Tibial artery (tissue), 4 donors: ENCODE measurements at places on chromosomes 5 and 9.

DNA sequence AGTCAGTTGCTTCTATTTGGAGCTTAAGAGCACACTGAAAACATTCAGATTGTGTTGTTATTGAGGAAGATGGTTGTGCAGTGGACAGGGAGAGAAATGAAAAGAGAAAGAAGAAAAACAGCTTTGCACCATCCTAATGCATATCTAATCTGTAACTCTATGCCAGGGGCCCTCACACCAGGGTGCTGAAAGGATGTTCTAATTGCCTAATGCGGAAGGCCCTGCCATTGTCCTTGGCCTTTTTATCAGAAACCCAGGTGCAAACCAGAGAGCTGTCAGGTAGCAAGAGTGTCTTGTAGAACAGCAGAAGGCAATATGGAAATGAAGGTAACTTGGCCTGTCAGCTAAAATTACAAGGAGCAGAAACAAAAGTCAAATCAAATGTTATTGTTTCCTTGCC, 384.5 kb upstream of the PIK3R1 start:
- DNase-seq: no peak
- no peak overlapping the region for H3K4me3 ChIP-seq
- H3K4me1 ChIP-seq: no peaks in the 10 kb centered on the region
- H3K27me3 ChIP-seq: no peaks in the 10 kb centered on the region

GRCh38 chr9:129481810-129482511, 138.9 kb downstream of the C9orf50 start:
- peak overlapping the region; percentile 100 for H3K27ac ChIP-seq
- peak; percentile 79 for DNase-seq
- peak overlapping the region; percentile 63 for H3K4me3 ChIP-seq
- H3K4me1 ChIP-seq: peaks cover 56% of the 10 kb centered on the region
- H3K27me3 ChIP-seq: no peaks in the 10 kb centered on the region

- H3K4me1 ChIP-seq: no peaks in the 10 kb centered on the region
- no peak overlapping the region for H3K27ac ChIP-seq
These were observed 242.0 kb downstream of the CRB2 start for GRCh38 chr9:123597876-123598556.

GRCh38 chr9:112050544-112051475, 124.3 kb downstream of the SUSD1 start:
- H3K36me3 ChIP-seq: no peaks in the 10 kb centered on the region
- no peaks in the 10 kb centered on the region for H3K27me3 ChIP-seq
- H3K27ac ChIP-seq: no peak overlapping the region
- peak; percentile 70 for DNase-seq

DNA sequence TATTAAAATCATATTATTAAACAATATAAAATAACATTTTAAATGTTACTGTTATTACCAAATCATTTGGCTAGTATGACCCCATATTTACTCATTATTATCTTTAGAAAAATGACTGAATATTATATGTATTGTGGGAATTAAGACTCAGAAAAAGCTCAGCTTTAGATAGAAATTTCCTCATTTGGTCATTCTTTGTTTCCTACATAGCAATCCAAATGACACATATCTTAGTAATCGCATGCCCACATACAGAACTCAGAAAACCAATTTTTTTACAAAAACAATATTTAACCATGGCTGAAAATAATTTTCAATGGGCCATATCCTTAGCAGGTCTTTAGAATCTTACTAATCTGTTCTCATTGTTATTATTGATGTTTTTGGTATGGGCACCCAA, 53.8 kb upstream of the TSLP start:
- no peaks in the 10 kb centered on the region for H3K27me3 ChIP-seq
- DNase-seq: no peak
- H3K4me1 ChIP-seq: no peaks in the 10 kb centered on the region
- no peak overlapping the region for H3K4me3 ChIP-seq
- no peaks in the 10 kb centered on the region for H3K36me3 ChIP-seq

DNA sequence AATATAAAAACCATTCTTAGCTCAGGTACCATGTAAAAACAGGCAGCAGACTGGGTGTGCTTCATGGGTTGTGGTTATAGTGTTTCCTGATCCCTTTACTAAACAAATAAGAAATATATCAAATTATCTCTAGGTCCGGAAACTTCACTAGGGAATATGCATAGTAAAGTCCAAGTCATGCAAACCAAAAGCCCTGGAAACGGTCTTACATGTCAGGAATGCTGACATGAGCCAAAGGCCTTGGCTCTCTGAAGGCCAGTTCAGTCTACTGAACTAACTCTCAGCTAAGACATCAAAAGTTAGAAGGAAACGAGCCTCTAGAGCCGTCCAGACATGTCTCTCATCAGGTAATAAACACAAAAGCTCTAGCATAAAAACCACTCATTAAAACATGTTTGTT, 778.9 kb upstream of the ZNF608 start:
- no peaks in the 10 kb centered on the region for H3K36me3 ChIP-seq
- H3K27me3 ChIP-seq: no peaks in the 10 kb centered on the region
- no peak overlapping the region for H3K27ac ChIP-seq
- DNase-seq: no peak
- H3K4me1 ChIP-seq: no peaks in the 10 kb centered on the region

DNA sequence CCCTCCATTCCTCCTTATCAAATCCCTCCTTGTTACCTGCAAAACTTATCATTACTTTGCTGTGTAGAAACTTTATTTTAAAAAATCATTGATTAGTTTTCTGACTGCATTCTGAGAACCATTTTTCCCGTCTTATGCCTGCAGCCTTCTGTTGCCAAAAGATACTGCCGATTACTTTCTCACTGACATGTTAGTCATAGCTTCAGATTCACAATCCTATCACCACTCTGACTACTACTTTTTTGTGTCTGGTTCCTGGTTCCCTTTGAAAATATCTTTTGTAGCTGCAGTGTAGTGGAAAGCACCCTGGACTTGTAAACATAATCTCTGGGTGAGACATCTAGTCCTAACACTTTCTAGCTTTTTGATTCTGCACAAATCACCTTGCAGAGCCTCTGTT, 71.7 kb downstream of the NR2F1 start:
- H3K36me3 ChIP-seq: no peaks in the 10 kb centered on the region
- no peak overlapping the region for H3K27ac ChIP-seq
- H3K27me3 ChIP-seq: no peaks in the 10 kb centered on the region
- no peak for DNase-seq

DNA sequence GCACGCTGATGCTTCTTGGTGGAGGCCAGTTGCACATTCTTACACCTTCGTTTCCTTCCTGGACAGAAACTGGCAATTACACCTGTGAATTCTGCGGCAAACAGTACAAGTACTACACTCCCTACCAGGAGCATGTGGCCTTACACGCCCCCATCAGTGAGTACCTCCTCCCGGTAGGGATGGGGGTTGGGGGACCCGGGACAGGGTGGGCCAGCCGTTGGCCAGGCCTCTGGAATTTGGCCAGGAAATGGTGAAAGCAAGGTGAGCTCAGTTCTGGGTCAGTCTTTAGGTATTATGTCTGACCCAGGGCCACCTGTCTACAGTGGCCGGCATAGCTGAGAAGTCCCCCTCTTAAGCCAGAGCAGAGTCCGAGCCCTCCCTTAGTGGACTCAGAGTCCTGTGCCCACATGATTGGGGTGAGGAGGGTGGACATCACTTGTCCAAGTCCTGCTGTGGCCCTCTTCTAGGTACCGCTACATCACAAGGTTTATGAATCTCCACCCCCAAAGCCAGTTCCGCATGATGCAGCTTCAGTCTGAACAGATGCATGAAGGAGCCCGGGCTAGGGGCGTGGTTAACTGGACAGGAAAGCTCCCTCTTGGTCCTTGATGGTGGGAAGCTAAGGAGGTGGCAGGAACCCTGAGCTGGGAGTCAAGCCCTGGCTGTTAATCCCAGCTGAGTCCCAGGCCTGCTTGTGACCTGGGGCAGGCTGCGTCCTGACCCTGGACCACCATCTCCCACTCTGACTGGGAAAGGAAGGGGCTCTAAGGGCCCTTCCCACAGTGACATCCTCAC, 61.3 kb downstream of the AMBP start:
- no peak overlapping the region for H3K4me3 ChIP-seq
- H3K36me3 ChIP-seq: peaks cover 24% of the 10 kb centered on the region
- no peak for DNase-seq
- H3K27me3 ChIP-seq: no peaks in the 10 kb centered on the region
- no peak overlapping the region for H3K27ac ChIP-seq
- H3K4me1 ChIP-seq: no peaks in the 10 kb centered on the region

- H3K36me3 ChIP-seq: no peaks in the 10 kb centered on the region
- H3K4me1 ChIP-seq: no peaks in the 10 kb centered on the region
- DNase-seq: no peak
- H3K27ac ChIP-seq: no peak overlapping the region
These were observed 16.5 kb downstream of the CDK20 start for GRCh38 chr9:87957839-87958238.

DNA sequence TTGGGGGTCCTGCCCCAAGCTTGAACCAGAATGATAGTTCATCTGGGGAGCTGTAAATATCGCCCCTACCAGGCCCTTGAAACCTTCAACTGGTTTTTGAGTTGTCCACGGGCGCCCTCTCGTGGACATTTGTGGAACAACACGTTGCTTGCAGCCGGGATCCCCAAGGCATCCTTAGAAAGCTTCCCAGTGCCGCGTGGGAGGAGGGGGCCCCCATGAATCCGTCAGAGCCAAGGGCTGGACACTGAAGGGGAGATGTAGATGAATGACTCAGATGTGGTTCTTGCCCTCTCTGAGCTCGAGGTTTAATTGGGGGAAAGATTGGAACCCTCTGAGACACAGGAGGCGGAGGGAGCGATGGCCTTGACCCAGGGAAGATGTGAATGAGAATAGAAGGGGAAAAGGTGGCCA, 31.8 kb upstream of the ORM1 start:
- H3K4me1 ChIP-seq: peaks cover 9% of the 10 kb centered on the region
- H3K4me3 ChIP-seq: no peak overlapping the region
- no peaks in the 10 kb centered on the region for H3K27me3 ChIP-seq
- H3K36me3 ChIP-seq: peaks cover 10% of the 10 kb centered on the region
- H3K27ac ChIP-seq: no peak overlapping the region
- DNase-seq: peak; percentile 79

DNA sequence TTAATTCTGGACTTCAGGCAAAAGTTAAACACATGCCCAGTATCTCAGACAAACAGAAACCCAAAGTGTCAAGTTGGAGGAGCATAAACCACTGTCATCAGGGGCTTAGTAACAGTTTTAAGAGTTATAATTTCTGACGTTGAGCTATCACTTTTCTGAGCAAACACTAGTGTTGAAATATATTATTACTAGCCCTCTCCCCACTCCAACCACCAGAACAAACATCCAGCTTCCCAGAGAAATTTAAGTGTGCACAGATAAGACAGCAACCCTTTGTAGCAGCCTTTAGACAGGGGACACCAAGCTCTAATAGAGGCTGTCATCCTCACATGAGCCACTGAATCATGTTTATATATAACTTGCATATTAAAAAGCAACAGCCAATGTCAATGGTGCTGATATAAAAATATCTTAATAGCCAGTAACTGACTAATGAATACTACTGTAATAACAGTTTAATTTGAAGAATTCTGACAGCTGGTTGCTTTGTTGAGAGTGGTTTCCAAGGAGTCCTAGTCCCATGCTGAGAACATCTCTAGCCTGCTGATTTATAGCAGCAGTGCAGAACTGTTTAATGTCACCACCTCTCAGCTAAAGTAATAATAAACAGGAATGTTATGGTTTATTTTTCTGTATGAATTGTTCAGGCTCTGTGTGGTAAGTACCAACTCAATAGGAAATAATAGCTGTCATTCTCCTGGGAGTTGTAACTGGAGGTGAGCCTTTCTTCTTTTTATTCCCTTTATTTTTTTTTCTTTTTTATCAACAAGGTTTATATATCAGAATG, 528.7 kb upstream of the ZNF608 start:
- no peaks in the 10 kb centered on the region for H3K36me3 ChIP-seq
- DNase-seq: no peak
- H3K4me3 ChIP-seq: no peak overlapping the region
- H3K27ac ChIP-seq: no peak overlapping the region
- H3K27me3 ChIP-seq: no peaks in the 10 kb centered on the region
- H3K4me1 ChIP-seq: no peaks in the 10 kb centered on the region

- H3K27me3 ChIP-seq: no peaks in the 10 kb centered on the region
- H3K36me3 ChIP-seq: no peaks in the 10 kb centered on the region
- peaks cover 10% of the 10 kb centered on the region for H3K4me1 ChIP-seq
- peak overlapping the region; percentile 81 for H3K27ac ChIP-seq
- H3K4me3 ChIP-seq: peak overlapping the region; percentile 87
These were observed 623 bp upstream of the TRIM36 start for GRCh38 chr5:115170134-115170928.

- no peak overlapping the region for H3K27ac ChIP-seq
- H3K4me1 ChIP-seq: no peaks in the 10 kb centered on the region
- no peaks in the 10 kb centered on the region for H3K36me3 ChIP-seq
- H3K27me3 ChIP-seq: peaks cover 33% of the 10 kb centered on the region
- DNase-seq: no peak
- no peak overlapping the region for H3K4me3 ChIP-seq
These were observed 20.8 kb downstream of the OBP2B start for GRCh38 chr9:133188006-133188842.

- H3K36me3 ChIP-seq: no peaks in the 10 kb centered on the region
- no peak overlapping the region for H3K4me3 ChIP-seq
- DNase-seq: no peak
- H3K4me1 ChIP-seq: no peaks in the 10 kb centered on the region
These were observed 35.5 kb downstream of the PLGRKT start for GRCh38 chr9:5402217-5402616.

- DNase-seq: no peak
- H3K4me3 ChIP-seq: no peak overlapping the region
- no peaks in the 10 kb centered on the region for H3K36me3 ChIP-seq
These were observed 176.6 kb upstream of the TBCA start for GRCh38 chr5:77952636-77953212.

DNA sequence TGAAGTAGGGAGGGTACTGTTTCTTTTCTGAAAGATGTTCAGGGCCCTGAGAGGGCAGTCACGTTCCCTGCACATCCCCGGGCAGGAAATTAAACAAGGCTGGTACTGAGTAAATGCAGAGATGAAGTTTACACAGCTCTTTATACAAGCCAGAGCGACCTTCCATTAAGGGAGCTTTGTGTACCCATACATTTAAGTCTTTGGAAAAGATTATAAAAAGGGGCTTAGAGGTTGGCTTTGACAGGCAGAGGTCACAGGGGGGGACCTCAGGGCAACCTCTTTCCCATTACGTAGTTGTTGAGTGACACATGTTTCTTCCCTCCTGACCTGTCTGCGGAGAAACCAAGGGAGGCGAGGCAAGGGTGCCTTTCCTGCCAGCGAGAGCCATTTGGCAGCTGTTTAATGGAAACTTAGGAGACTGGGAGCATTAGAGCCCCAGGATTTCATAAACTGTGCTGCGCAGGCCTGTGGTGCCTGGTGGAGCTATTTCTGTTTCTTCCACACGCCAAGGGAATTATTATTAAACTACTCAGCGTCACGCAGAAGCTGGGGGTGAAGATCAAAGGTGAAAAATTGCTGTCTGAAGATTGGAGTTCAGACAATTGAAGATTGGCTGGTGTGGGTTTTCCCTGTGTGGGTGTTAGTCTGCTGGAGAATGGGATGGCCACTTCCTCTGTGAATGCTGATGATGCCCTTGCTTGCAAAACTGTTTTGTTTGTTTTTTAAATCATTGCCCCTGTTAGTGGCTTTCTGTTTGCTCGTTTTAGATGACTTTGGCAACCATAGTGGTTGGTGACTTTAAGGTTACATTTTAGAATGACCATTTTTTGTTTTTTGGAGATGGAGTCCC, 3.2 kb upstream of the SMIM32 start:
- no peak for DNase-seq
- H3K27me3 ChIP-seq: peaks cover 19% of the 10 kb centered on the region
- no peak overlapping the region for H3K4me3 ChIP-seq
- H3K27ac ChIP-seq: no peak overlapping the region
- no peaks in the 10 kb centered on the region for H3K36me3 ChIP-seq
